Activated T-cell treated with anti-CD3 and anti-CD28 coated beads, Interleukin-2, amount 50 U/mL, for 1 hour (primary cell): ENCODE measurements at places on chromosomes 12 and 14.

DNA sequence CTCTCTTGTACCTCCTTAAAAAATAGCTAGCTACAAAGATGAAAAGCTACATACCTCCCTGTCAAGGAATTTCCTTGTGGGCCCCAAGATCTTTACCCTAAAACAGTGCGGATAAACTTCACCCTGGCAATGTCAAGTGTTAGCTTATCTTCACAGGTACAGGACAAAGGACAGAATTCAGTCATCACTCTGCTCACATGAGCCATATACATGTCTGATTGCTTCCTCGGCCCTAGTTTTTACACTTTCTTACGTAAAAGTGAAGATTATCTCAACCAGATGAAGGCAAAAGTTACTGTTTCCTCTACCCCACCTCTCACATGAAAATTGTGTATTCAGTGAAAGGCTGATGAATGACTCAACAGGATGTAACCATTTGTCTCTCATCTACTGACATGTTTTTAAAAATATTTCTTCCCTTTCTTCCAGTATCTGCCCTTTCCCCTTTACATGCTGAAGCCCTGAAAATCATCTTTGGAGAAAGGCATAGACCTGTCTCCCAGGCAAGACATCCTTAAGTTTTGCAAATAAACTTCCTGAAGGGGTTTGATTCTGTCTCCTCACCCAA, 890.1 kb downstream of the GALC start:
- no peak for DNase-seq

GRCh38 chr14:71942904-71943694, 10.9 kb downstream of the RGS6 start:
- no peak for DNase-seq

DNA sequence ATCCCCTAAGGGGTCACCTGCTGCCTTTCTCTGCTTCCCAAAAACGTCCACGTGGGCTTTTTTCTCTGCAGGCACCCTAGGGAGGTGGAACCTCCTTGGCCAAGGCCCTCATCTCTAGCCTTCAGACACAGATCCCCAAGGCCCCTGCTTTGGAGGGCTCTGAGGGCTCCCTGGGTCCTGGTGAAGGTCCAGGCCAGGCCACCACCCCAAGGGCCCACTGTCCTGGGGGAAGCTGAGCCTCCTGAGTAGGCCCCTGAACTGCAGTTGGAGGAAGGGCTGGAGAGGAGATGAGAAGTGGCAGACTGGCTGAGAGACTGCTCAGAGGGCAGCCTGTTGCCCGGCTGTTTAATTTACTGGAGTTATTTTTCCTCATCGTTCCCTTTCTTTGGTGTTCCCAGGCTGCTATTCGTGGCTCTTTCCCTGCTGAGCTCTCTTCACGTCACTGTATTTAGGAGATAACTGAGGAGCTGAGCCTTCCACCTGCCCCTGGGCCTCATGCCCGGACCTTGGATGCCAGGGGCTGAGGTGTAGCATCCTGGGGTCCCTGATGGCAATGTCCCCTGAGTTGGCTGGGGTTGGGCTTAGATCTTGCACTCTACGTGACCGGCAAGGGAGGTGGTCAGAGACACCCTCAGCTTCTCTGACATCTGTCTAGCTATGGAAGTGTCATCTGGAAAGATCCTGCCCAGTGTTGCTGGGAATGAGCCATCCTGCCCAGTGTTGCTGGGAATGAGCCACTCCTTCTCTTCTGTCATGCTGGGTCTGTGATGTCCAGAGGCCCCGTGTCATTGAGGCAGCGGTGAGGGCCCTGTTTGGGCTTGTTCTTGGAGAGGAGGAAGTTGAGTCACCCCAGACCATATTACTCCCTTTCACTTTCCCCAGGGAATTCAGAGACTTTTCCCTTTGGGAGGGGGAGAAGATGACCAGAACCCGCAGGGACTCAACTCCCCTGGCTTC, 139.8 kb downstream of the TSPAN9 start:
- DNase-seq = no peak

DNA sequence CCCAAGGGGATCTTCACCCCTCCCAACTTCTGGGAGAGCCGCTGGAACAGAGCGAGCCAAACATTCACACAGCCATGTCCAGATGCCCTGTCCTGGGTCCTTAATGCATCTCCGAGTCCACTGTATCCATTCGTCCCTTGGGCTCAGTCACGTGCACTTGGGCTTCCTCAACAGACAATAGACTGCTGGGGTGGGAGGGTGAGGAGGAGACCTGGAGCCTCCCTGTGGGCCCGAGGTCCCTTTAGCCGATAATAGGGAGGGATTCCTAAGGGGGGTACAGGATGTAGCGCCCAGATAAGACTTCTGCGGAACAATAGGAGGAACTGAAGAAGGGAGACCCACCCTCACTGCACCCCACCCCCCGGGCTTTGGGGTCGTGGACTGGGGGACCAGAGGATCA, 6.7 kb downstream of the ARHGEF25 start:
- no peak for DNase-seq

DNA sequence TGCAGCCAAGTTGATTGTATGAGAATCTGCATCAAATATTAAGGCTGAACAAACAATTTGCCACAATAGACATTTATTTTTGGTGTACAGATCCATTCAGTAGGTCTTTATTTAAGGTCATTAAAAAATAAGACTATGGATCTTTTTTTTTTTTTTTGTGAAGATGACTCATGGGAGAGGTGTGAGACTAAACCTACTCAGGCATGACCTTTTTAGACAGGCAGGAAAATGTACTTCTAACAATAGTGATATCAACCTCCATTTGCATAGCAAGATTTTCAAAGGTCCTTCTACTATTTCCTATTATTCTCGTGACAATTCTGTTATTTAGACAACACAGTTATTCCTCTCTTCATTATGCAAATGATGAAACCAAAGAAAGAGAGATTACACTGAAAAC, 39.9 kb upstream of the PTPRR start:
- DNase-seq = no peak

GRCh38 chr12:118038137-118038536, 21.6 kb downstream of the RFC5 start:
- DNase-seq = no peak

- DNase-seq = no peak
Observed at GRCh38 chr12:16086462-16086861, 175.3 kb downstream of the DERA start.

- no peak for DNase-seq
Observed at GRCh38 chr12:120119271-120119973, 2.9 kb upstream of the RAB35 start.

DNA sequence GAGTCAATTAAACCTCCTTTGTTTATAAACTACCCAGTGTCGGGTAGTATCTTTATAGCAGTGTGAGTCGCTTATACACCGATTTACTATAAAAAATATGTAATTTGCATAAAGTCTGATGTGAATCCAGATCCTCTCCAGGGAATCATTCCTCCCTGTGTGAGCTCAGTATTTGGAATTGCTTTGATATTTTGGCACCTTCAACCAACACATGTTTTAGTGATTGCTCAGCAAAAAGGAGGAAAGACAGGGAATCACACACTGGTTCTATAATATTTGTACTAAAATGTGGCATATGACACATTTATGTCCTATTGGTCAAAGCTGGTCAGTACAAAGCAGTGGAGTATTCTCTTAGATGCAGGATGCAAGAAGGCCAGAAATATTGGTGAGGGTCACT, 703.9 kb upstream of the ATXN7L3B start:
- no peak for DNase-seq

DNA sequence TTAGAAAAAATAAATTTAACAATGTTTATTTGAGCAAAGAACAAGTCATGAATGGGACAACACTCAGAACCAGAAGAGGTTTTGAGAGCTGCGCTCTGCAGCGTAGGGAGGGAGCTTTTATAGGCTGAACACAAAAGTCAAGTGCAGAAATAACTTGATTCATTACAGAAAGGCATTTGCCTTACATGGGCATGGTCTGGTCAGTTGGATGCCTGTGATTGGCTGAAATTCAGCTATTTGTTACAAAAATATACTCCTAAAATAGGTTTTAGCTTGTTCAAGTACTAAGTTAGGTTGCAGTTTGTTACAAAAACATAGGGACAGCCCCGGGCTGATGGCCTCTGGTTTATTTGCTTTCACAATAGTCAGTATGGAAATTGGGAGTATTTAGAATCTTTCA, 118.0 kb downstream of the NUAK1 start:
- DNase-seq = no peak

- no peak for DNase-seq
Observed at GRCh38 chr12:67217647-67218046, 51.5 kb upstream of the CAND1 start.

DNA sequence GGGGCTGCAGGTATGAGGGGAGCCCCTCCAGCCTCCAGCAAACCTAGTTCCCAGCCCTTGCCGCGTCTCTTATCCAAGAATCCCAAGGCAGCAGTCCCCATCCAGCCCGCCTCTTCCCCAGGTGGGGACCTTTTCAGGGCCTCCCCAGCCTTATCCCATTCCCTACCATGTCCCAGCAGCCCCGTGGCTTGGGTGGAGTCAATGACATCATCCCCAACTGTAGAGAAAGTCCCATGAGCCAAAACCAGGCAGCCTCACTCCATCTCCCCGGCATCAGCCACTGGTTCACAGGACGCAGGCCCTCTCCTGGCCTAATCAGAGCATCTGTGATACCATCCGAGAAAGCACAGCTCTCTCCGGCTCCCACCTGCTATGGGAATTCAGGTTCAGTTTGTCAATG, 131.0 kb downstream of the NCOR2 start:
- DNase-seq = no peak
